Glutamatergic neuron (in vitro differentiated cells): ENCODE measurements at places on chromosomes 6 and 20.

DNA sequence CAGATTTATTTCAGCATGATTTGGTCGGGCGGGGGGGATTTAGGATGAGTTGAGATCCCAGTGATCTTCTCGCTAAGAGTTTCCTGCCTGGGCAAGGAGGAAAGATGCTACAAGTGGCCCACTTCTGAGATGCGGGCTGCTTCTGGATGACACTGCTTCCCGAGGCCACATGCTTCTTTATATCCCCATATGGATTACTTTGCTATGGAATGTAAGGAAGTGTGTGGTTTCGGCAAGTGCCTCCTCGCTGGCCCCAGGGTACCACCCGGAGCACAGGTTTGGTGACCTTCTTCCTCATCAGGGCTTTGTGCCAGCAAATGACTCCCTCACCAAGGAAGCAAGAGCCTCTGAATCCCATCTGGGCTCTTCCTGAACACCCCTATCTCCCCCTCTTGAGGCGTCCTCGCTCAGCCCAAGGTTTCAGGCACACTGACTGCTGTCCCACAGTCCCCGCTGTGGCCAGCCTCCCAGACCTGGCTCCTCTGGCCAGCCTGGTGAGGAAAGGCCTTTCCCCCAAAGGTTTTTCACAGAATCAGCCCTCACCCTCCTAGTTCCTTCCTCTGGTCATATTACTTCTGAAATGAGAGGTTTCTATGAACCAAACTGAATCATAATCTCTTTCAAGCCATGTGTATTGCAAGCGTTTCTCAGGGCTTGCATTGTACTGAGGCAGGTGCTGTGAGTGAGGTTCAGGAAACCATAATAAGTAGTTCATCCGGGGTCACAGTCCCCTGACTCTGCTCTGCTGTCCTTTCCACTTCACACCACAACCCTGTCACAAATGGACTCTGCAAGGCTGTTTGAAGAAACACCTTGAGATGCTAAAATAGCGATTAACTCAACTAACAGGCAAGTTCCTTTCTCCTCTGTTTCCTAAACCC is 41.7 kb upstream of the IL17A start:
- DNase-seq, result no peak

- DNase-seq, result peak; percentile 58
Observed at GRCh38 chr20:17611540-17612286, 41.8 kb downstream of the DSTN start.

- DNase-seq, result no peak
Observed at GRCh38 chr6:16237242-16237641, 1.1 kb upstream of the GMPR start.

DNA sequence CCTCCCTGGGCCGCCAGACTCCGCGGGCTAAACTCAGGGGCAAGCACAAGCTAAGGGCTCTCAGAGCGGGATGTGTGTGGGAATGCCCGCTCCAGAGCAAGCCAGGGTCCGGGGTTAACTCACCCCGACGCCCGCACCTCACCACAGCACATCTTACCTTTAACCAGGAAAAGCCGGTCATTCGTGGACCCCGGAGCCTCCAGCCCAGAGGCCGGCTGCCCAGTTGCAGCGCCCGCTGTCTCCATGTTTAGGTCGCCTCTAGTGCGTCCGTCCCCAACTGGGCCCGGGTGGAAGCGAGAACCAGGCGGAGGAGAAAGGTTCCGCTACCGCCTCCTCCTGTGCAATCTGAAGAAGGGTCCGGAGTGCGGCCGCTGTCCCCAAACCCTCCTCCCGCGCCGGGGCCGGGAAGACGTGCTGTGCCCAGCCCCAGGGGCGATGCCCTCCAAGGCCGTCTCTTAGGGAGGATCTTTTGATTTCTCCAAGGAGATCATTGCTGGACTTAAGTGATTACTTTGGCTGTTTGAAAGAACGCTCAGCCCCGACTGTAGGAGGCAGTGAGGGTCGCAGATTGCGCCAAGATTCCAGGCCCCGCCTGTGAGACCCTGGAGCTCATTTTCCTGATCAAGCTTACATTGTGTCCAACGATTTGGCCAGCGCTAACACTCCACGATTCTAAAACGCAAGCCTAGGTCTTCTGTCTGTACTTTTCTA is at the start of gene TMEM242:
TSS of gene TMEM242 (minus strand) at position 265 of the 711 bp plus-strand sequence. CDS start at position 245, 20 bp downstream.
- peak; percentile 94 for DNase-seq
